ENCODE measurements at places on chromosomes 2 and 18. TPM values are rescaled to one million over a fixed set of nuclear protein-coding genes. Genes with fewer than 3 reads are reported as not detected.

The CD8A gene
- not detected for total RNA-seq

The ANKRD53 gene
- total RNA-seq, result not detected

The DCDC2C gene
- not detected for total RNA-seq

The MYOM1 gene
- 0.85 TPM for total RNA-seq

The POTEF gene
- not detected for total RNA-seq

The FAM161A gene
- 1.0 TPM for total RNA-seq

The AFF3 gene
- total RNA-seq, result not detected

The TDRD15 gene
- total RNA-seq, result not detected

The C1QL2 gene
- not detected for total RNA-seq

The VAPA gene
- 419 TPM for total RNA-seq

The NTSR2 gene
- total RNA-seq, result not detected

The SOX11 gene
- under 0.01 TPM for total RNA-seq

The ANKRD29 gene
- total RNA-seq, result 23.4 TPM

The TUBB8B gene
- under 0.01 TPM for total RNA-seq

The GPR39 gene
- total RNA-seq, result 2.7 TPM

The CACNB4 gene
- 0.43 TPM for total RNA-seq

The FEZ2 gene
- total RNA-seq, result 60.9 TPM

The DOK6 gene
- 0.07 TPM for total RNA-seq

The MRO gene
- not detected for total RNA-seq

The RFX8 gene
- not detected for total RNA-seq

The PLGLB2 gene
- total RNA-seq, result 1.5 TPM

The CEBPZ gene
- 84.1 TPM for total RNA-seq

The GPR75 gene
- total RNA-seq, result 2.6 TPM

The ELOA2 gene
- total RNA-seq, result not detected

The SERPINB12 gene
- 0.34 TPM for total RNA-seq

The HOXD11 gene
- not detected for total RNA-seq

The VWC2L gene
- 0.07 TPM for total RNA-seq

The NOSTRIN gene
- under 0.01 TPM for total RNA-seq

The SEPTIN10 gene
- total RNA-seq, result 94.4 TPM

The RESP18 gene
- total RNA-seq, result not detected

The SLC9A2 gene
- total RNA-seq, result 0.14 TPM

The COLEC12 gene
- not detected for total RNA-seq

The PARD3B gene
- 3.0 TPM for total RNA-seq

The MSTN gene
- under 0.01 TPM for total RNA-seq

The IL1F10 gene
- total RNA-seq, result 0.34 TPM

The SLC38A11 gene
- total RNA-seq, result 0.07 TPM

The D2HGDH gene
- total RNA-seq, result 9.9 TPM

The OR6B2 gene
- not detected for total RNA-seq

The M1AP gene
- 2.8 TPM for total RNA-seq

The RASGRP3 gene
- under 0.01 TPM for total RNA-seq

The TRIM43 gene
- total RNA-seq, result not detected

The SCG2 gene
- total RNA-seq, result 0.28 TPM

The ACMSD gene
- not detected for total RNA-seq

The C2orf15 gene
- 2.1 TPM for total RNA-seq

The STPG4 gene
- total RNA-seq, result 0.07 TPM

The GPBAR1 gene
- under 0.01 TPM for total RNA-seq

The FAM117B gene
- 4.8 TPM for total RNA-seq

The TSHZ1 gene
- 2.1 TPM for total RNA-seq

The CD8B gene
- not detected for total RNA-seq

The RFTN2 gene
- 0.14 TPM for total RNA-seq

The TMEM178A gene
- total RNA-seq, result 0.28 TPM

The FIGLA gene
- not detected for total RNA-seq

The DPP4 gene
- total RNA-seq, result 5.5 TPM

The SLC39A6 gene
- 377 TPM for total RNA-seq

The PROKR1 gene
- under 0.01 TPM for total RNA-seq

The SLC11A1 gene
- total RNA-seq, result 0.34 TPM

The CXCR1 gene
- not detected for total RNA-seq
